ENCODE measurements at places on chromosomes 2 and 18.

GRCh38 chr18:64091526-64091925, 57.4 kb downstream of the LINC00305 start:
- no peak for DNase-seq

DNA sequence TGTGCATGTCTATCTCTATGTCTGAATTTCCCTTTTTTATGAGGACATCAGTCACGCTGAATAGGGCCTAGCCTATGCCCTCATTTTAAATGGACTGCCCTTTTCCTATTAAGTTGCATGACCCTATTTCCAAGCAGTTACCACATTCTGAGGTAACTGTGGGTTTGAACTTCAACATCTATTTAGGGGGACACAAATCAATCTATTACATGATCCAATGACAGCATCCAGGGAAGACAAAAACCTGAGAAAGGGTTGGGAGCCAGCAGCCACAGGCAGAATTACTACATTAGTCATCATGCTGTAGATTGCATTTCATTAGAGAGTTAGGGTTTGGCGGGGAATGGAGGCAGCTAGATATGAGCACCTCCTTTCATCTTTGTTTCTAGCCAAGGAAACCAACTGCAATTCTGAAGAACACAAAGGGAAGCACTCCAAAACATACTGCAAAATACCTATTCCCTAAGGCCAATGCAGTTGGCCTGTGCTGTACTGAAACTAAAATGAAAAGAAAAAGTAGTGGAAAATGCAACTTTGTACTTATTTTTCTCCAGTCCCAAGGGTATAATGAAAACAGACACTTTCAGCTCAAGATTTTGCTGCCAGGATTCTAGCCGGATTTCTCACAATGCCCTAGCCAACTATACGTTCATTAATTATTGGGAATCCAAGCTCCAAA, 40.4 kb upstream of the C1D start:
- DNase-seq = no peak

GRCh38 chr2:47323009-47323821, 79.7 kb upstream of the MSH2 start:
- DNase-seq = peak; percentile 79

- DNase-seq = peak; percentile 49
These were observed at the start of gene HOXD8 for GRCh38 chr2:176128982-176129796. TSS of gene HOXD8 (plus strand) at chr2:176129705. CDS start at chr2:176130367, 662 bp downstream.

GRCh38 chr18:79554321-79554720, 125.3 kb upstream of the CTDP1 start:
- no peak for DNase-seq

Measured in suppressor macrophage treated with lipopolysaccharide for 1 hour (primary cell).